BJ (cell line): ENCODE measurements at places on chromosomes 2 and 18. TPM values are rescaled to one million over a fixed set of nuclear protein-coding genes. Genes with fewer than 3 reads are reported as not detected.

- no peak for DNase-seq
Measured at GRCh38 chr2:74816540-74817303, 17.2 kb upstream of the HK2 start.

DNA sequence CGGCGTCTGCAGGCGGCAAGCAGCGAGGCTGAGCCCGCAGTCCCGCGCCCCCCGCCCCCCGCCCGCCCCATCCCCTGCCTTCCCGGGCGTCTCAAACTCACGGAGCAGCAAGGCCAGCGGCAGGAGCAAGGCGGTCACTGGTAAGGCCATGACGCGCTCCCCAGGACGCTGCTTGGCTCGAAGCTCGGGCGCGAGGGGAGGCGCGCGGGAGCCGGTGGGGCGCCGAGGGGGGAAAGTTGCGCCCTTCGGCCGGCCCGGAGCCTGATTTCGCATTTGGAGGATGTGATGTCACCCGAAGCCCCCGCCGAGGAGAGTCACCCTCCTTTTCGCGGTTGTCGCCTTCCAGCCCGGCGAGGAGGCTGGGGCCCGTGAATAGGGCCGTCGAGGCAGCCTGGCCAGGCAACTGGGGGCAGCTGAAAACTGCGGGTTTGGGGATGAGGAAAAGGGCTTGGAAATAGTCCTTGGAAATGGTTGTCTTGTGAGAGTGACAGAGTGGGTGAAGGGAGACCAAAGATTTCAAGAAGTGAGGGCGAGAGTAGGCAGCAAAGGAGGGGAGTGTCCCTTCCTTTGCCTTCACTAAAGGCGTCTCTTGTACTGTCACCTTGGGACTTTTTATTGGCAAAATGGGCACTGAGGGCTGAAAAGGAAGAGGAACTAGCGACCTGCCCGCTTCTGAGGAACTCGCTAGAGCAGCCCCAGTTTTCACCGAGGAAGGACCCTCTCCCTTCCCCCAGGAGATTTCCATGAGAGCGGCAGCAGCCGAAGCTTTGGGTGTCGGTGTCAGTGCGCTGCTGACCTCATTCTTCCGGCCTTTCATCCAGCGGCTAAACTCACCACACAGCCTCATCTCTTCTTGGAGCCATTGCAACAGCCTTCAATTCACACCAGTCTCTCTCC, at the start of gene CD8A:
Gene CD8A (minus strand): TSS at position 238 of the 897 bp plus-strand sequence. CDS start 88 bp downstream, at position 150.
- DNase-seq = no peak

- DNase-seq = no peak
Measured at GRCh38 chr2:23478087-23478932, 93.3 kb downstream of the KLHL29 start.

DNA sequence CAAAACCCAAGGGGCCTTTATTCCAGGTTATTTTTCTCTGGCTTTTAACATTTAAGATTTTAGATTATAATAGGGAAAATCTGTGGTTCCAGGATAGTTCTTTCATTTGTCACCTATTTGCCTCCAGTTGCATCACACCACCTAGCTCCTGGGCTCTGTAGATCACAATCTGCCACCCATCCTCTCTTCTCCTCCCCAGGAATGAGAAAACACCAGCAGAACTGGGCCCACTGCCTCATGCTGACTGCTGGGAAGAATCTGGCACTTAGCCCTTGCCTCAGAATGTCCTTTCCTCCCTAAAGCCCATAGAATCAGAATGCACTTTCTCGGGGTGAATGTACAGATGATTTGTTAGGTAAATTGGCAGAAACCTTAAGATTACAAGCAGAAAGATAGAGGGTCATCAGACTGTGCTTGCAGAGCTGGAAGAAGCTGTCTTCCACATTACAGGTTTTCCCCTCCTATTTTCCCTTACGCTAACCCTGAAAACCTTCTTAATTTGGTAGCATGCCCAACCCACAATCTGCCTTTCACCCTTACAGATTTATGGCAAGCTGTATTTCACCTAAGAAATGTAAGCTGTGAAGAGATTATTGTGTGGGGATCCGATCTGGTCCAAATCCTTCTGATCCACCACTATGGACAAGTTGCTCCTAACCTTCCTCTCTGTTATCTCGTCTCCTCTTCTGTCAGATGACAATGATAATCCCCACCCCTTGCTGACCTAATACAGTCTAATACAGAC, 72.6 kb downstream of the LRRC30 start:
- DNase-seq = no peak

Gene SERPINB13
- not detected in 2 replicates for polyA plus RNA-seq

GRCh38 chr2:80299661-80300060, 4.9 kb downstream of the LRRTM1 start:
- no peak for DNase-seq
